ENCODE measurements at places on chromosomes 7 and 10. TPM values are rescaled to one million over a fixed set of nuclear protein-coding genes. Genes with fewer than 3 reads are reported as not detected.
A peak's percentile ranks its signal among the peaks of the same experiment; 100 is the strongest.

The AVPI1 gene
- 39.0 TPM for total RNA-seq

The TAC1 gene
- total RNA-seq: 2.8 TPM

DNA sequence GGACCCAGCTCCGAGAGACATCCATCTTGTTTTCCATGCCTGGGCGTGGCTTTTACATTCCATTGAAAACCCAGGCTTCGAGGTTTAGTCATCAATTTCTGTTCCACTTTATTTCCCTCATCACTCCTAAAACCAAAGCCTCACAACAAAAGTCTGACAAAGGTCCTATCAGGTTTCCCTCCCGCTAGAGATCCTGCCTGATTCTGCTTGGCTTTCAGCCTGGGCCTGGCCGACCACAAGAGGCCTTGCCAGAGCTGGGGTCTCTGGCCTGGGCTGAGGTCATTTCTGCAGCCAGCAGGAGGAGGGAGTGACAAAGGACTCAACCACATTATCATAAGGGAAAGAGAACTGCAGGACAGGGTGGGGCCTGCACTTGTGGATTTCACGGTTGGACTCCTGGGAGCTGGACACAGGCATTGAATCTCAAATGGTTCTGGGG is 167.0 kb downstream of the FANK1 start:
- no peak overlapping the region for H3K4me3 ChIP-seq
- no peaks in the 10 kb centered on the region for H3K36me3 ChIP-seq
- no peaks in the 10 kb centered on the region for H3K27me3 ChIP-seq
- no peak for DNase-seq

DNA sequence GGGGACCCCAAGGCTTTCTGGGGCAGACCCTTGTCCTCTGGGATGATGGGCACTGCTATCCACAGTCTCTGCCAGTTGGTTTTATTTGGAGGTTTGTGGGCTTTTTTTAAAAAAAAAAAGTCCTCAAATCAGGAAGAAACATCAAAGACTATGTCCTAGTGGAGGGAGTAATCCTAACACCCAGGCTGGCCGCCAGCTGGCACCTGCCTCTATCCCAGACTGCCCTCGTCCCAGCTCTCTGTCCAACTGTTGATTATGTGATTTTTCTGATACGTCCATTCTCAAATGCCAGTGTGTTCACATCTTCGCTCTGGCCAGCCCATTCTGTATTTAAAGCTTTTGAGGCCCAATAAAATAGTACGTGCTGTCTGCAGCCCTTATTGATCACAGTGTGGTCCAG is 61.0 kb upstream of the LRRC4 start:
- H3K4me3 ChIP-seq: no peak overlapping the region
- no peak for DNase-seq

- no peak overlapping the region for H3K27ac ChIP-seq
- H3K36me3 ChIP-seq: no peaks in the 10 kb centered on the region
- no peak overlapping the region for H3K4me3 ChIP-seq
Measured at GRCh38 chr10:20363684-20364083, 533.4 kb downstream of the NEBL start.

DNA sequence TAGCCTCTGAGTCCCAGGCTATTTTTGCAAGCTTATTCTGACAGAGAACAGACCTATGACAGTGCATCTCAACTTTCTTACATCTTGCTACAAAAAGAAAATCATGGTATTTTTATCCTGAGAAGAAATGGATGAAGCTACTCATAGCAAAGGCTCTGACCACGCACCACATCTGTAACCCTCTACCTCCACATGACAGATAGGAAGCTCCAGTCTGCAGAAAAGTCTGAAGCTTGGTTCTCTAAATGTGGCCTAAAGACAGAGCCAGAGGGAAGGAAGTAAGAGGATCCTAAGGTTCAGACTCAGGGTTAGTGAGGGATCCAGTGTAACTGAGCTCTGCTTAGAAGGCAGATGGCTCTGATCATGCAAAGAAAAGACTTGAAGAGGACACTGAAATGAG is 58.4 kb upstream of the ABCB5 start:
- H3K36me3 ChIP-seq: no peaks in the 10 kb centered on the region
- no peak for DNase-seq
- H3K27ac ChIP-seq: no peak overlapping the region
- no peak overlapping the region for H3K4me3 ChIP-seq
- no peaks in the 10 kb centered on the region for H3K27me3 ChIP-seq

GRCh38 chr7:44624318-44624717 is 17.9 kb downstream of the OGDH start:
- H3K4me1 ChIP-seq: no peaks in the 10 kb centered on the region
- no peaks in the 10 kb centered on the region for H3K36me3 ChIP-seq
- DNase-seq: no peak
- H3K27me3 ChIP-seq: no peaks in the 10 kb centered on the region
- no peak overlapping the region for H3K4me3 ChIP-seq

GRCh38 chr10:132997517-132998265 is 55.3 kb upstream of the CFAP46 start:
- H3K4me3 ChIP-seq: no peak overlapping the region
- no peak for DNase-seq
- H3K27ac ChIP-seq: no peak overlapping the region
- no peaks in the 10 kb centered on the region for H3K36me3 ChIP-seq
- no peaks in the 10 kb centered on the region for H3K27me3 ChIP-seq
- H3K4me1 ChIP-seq: no peaks in the 10 kb centered on the region

DNA sequence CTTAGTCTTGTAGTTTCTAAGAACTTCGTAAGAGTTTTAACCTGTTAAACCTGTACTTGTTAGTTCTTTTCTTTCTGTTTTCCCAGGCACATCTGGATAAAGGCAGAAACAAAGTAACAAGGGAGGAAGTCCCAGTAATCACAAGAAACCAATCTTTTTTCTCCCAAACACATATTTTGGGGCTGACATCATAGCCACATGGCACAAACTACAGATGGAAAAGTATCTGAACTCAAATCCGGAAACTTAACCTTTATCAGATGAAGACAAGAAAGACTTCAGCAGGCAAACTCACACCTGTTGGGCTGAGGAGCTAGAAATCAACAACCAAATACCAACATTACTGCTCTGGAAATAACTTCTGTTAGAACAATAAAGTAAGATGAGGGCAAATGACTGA is 67.1 kb downstream of the CUBN start:
- H3K27me3 ChIP-seq: no peaks in the 10 kb centered on the region
- H3K4me1 ChIP-seq: no peaks in the 10 kb centered on the region
- peak overlapping the region; percentile 89 for H3K27ac ChIP-seq
- no peak overlapping the region for H3K4me3 ChIP-seq
- DNase-seq: no peak

Measured in breast epithelium (tissue), 4 donors.